Vagina (tissue), 2 donors: ENCODE measurements at places on chromosomes 6 and 20. TPM values are rescaled to one million over a fixed set of nuclear protein-coding genes. Genes with fewer than 3 reads are reported as not detected.

DNA sequence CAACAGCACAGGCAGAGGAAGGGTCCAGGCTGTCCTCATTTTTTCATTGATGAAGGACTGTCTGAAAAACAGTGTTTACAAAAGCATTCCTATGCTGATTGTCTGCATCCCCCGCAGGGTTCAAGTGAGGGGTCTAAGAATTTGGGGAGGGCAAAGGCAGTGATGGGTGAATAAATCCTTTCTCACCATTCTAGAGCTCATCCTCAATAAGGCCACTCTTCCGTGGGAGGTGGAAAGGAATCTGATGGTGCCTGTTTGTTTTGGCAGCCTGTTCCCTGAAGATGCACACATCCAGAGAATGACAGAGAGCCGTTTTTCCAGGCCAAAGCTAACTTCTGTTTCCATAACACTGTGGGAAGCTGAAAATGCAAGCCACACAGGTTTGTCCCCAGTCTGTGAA is 164.5 kb downstream of the MOXD1 start:
- H3K4me1 ChIP-seq: peaks cover 5% of the 10 kb centered on the region
- no peaks in the 10 kb centered on the region for H3K27me3 ChIP-seq
- no peak for DNase-seq

- no peak for DNase-seq
- H3K4me1 ChIP-seq: no peaks in the 10 kb centered on the region
- H3K27me3 ChIP-seq: no peaks in the 10 kb centered on the region
- no peak overlapping the region for H3K4me3 ChIP-seq
- no peak overlapping the region for H3K27ac ChIP-seq
Observed at GRCh38 chr6:2503816-2504494, 246.8 kb downstream of the MYLK4 start.

DNA sequence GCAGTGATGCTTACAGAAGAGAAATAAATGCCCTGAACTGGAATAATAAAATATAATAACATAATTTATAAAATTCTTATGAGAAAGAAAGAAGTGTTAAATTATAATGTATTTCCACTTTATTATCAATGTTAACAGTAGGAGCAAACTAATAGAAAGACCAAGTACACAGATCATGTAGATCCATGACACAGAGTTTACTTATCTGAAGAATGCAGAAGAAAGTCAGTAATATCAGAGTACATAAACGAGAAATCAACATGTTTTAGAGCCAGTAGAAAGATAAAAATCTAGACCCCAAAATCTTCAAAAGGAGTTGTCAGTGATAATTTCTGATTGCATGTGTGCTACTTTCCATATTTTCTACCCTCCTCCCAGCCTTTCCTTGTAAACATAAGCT is 334.8 kb upstream of the MANEA start:
- H3K27me3 ChIP-seq: no peaks in the 10 kb centered on the region
- H3K27ac ChIP-seq: no peak overlapping the region

DNA sequence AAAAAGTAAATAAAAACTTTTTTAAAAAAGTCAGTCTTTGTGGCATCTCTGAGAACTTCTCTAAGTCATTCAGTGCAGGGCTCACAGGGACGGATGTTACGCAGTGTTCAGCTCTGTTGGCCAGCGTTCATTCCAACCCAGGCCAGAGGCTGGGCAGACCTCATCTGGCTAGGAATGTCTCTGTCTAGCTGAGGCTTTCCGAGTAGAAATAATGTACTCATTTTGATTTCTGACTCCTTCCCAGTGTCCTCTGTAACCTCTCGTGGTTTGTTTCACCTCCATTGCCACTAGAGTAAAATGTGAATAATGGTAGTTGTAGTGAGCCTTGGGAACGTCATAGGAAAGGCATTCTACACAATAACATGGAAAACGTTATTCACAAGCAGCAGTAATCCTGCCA is 135.1 kb downstream of the TMEM242 start:
- H3K27ac ChIP-seq: peak overlapping the region; percentile 14
- H3K27me3 ChIP-seq: no peaks in the 10 kb centered on the region
- H3K36me3 ChIP-seq: no peaks in the 10 kb centered on the region
- no peak for DNase-seq
- no peak overlapping the region for H3K4me3 ChIP-seq

DNA sequence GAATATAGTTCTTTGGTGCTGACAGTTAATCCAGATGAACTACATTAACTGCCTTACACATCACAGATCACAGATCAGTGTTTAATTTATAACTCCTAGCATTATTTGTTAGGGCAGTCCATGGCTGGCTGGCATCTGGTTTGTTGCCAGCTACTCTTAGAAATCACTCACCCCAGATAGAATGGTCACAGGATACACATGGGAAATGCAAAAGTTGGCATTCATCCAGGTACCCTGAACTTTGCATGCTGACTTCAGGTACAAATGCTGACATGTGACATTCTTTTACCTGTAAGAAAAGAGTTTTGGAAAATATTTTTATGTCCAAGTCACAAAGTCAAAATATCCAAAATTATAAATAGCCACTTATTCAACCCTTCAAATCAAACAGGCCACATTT is 20.2 kb downstream of the FBXL4 start:
- H3K27ac ChIP-seq: no peak overlapping the region
- H3K4me3 ChIP-seq: no peak overlapping the region
- H3K36me3 ChIP-seq: no peaks in the 10 kb centered on the region
- no peaks in the 10 kb centered on the region for H3K27me3 ChIP-seq

- no peaks in the 10 kb centered on the region for H3K27me3 ChIP-seq
- DNase-seq: no peak
- H3K4me1 ChIP-seq: peaks cover 34% of the 10 kb centered on the region
Observed at GRCh38 chr6:56644366-56644765, 1.7 kb upstream of the DST start.

- no peak overlapping the region for H3K4me3 ChIP-seq
- H3K4me1 ChIP-seq: no peaks in the 10 kb centered on the region
- no peak for DNase-seq
- H3K36me3 ChIP-seq: no peaks in the 10 kb centered on the region
Observed at GRCh38 chr6:135627092-135627715, 129.7 kb upstream of the AHI1 start.

DNA sequence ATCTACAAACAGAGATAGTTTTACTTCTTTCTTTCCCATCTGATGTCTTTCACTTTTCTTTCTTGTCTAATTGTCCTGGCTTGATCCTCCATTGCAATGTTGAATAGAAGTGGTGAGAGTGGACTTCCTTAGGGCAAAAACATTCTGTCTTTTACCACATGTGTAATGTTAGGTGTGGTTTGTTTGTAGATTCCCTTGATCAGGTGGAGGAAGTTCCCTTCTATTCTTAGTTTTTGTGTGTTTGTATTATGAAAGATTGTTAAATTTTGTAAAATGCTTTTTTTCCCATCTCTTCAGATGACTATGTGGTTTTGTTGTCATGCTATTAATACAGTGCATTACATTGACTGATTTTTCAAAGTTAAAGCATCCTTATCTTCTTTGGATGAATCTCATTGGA is 41.6 kb upstream of the DUSP22 start:
- H3K4me3 ChIP-seq: no peak overlapping the region
- H3K36me3 ChIP-seq: no peaks in the 10 kb centered on the region
- H3K4me1 ChIP-seq: peaks cover 9% of the 10 kb centered on the region

DNA sequence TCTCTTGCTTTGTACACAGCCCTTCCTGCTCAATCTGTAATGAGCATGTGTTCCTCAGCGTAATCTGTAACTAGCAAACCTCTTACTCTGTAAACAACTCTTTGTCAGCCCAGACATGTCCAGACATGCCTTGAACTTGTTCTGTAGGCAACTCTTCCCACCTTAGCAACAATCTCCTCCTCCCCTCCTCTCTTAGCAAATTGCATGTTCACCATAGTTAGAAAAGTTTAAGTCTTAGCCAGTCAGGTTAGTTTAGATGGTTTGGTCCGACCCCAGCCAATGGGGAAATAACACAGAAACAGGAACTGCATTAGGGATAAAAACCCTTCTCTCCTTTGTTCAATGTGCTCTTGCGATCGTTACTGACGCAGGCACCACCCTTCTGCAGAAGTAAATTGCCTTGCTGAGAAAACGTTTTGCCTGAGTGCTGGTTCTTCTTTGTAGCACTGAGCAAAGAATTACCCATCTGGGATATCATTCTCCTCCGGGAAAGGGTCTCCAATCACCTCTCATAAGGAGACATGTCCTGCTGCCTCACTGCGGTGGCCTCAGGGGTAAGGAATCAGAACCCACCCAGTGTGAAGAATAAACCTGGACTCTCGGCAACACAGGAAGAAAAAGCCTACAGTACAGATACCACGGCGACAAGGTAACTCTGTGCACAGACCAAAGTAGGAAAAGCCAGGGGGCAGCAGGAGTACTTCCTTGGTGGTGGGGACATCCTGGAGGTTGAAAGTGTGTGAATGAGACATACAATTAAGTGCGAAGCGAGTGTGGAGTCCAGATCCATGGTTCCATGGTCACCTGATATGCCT is 26.2 kb downstream of the PLN start:
- no peaks in the 10 kb centered on the region for H3K4me1 ChIP-seq
- no peak overlapping the region for H3K27ac ChIP-seq
- no peak overlapping the region for H3K4me3 ChIP-seq
- no peak for DNase-seq
- no peaks in the 10 kb centered on the region for H3K27me3 ChIP-seq

GRCh38 chr6:129006724-129007514 is 124.0 kb downstream of the LAMA2 start:
- DNase-seq: no peak
- H3K27ac ChIP-seq: no peak overlapping the region
- no peaks in the 10 kb centered on the region for H3K36me3 ChIP-seq
- no peaks in the 10 kb centered on the region for H3K4me1 ChIP-seq
- no peak overlapping the region for H3K4me3 ChIP-seq

GRCh38 chr6:40722553-40723258 is 135.5 kb upstream of the LRFN2 start:
- H3K27ac ChIP-seq: no peak overlapping the region
- H3K36me3 ChIP-seq: no peaks in the 10 kb centered on the region
- H3K4me3 ChIP-seq: no peak overlapping the region
- H3K27me3 ChIP-seq: no peaks in the 10 kb centered on the region
- peaks cover 11% of the 10 kb centered on the region for H3K4me1 ChIP-seq
- DNase-seq: no peak

DNA sequence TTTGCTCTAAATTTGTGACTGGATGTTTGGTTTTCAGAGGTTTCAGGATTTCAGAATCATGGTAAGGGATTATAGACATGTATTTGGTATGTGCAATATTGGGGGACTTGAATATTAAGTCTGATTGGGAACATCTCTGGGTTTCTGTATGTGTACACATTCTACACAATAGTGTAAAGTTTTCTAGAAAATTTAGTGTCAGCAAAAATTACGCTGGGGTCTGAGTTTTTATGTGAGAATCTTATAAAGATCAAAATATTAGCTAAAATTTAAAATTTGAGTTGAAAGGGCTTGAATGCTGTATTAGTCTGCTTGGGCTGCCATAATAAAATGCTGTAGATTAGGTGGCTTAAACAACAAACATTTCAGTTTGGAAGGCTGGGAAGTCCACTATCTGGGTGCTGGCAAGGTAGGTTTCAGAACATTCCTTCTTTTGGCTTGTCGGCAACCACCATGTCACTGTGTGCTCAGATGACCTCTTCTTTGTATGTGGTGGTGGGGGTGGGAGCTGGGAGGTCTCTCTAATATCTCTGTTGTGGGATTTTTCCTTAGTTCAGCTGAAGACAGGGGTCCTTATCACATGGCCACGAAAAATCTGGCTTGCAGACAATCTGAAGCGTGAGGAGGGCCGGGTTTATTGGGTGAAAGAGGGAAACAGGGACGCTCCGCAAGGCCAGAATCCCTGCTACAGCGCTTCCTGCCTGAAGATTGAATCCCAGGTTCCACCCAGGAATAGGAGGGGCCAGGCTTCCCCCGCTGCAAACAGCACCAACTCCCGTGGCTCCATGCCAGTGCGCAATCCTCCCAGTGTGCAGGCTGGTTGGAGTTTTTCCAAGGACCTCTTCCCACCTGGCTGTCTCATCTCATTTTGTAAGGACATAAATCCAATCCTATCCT is 299.7 kb downstream of the PLCB1 start:
- DNase-seq: no peak
- peaks cover 10% of the 10 kb centered on the region for H3K4me1 ChIP-seq

DNA sequence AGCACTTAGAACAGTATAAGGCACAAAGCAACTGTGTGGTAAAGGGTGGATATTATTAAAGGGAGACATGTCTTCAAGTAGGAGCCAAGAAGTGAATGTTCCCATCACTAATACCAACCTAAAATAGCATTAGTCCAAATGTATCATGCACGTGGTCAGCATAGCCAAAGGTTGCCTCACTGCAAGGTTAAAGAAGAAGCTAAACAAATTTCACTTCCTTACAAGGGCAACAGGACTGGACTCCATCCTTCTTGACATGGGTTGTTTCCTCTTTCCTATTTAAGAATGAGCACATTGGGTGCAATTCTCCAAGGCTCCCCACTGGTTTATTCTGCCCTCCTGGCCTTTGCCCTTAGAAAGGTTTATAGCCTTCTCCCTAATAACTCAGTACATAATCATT is 186.7 kb downstream of the PHACTR1 start:
- H3K4me1 ChIP-seq: no peaks in the 10 kb centered on the region
- H3K4me3 ChIP-seq: no peak overlapping the region
- no peaks in the 10 kb centered on the region for H3K36me3 ChIP-seq
- DNase-seq: no peak
- H3K27ac ChIP-seq: no peak overlapping the region

- H3K4me1 ChIP-seq: no peaks in the 10 kb centered on the region
- no peaks in the 10 kb centered on the region for H3K27me3 ChIP-seq
- no peaks in the 10 kb centered on the region for H3K36me3 ChIP-seq
- no peak overlapping the region for H3K27ac ChIP-seq
- no peak for DNase-seq
Observed at GRCh38 chr20:46151936-46152335, 33.8 kb downstream of the CD40 start.

GRCh38 chr6:16345449-16346330 is 107.3 kb downstream of the GMPR start:
- H3K36me3 ChIP-seq: no peaks in the 10 kb centered on the region

DNA sequence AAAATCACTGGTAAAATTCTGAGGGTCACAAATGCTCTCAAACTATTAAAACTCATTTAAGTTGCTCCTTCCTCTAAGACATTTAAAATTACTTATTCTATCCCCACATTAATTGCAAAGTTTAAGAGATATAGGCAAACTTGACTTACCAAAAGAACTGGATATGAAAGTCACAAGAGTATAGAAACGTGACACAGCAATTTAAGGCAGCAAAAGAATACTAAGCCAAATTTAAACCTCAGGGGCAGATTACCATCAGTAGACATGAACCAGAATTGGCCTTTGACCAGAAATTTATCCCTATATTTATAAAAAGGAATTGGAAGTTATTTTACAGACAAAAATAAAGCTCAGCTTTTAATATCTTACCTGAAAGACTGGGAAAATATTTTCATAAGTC is 56.0 kb downstream of the MAP3K7 start:
- H3K4me3 ChIP-seq: no peak overlapping the region
- no peak overlapping the region for H3K27ac ChIP-seq
- H3K27me3 ChIP-seq: no peaks in the 10 kb centered on the region
- no peaks in the 10 kb centered on the region for H3K4me1 ChIP-seq

Gene CRISP3
- total RNA-seq: 19.2 TPM

Gene ACSS1
- total RNA-seq: 26.3 TPM

Gene MICB
- total RNA-seq: 3.2 TPM

Gene ZSCAN23
- 0.98 TPM for total RNA-seq
